ENCODE measurements at places on chromosomes 3 and 15.
A peak's percentile ranks its signal among the peaks of the same experiment; 100 is the strongest.

GRCh38 chr3:111476701-111477100 lies 65.3 kb upstream of the CD96 start:
- DNase-seq = no peak

DNA sequence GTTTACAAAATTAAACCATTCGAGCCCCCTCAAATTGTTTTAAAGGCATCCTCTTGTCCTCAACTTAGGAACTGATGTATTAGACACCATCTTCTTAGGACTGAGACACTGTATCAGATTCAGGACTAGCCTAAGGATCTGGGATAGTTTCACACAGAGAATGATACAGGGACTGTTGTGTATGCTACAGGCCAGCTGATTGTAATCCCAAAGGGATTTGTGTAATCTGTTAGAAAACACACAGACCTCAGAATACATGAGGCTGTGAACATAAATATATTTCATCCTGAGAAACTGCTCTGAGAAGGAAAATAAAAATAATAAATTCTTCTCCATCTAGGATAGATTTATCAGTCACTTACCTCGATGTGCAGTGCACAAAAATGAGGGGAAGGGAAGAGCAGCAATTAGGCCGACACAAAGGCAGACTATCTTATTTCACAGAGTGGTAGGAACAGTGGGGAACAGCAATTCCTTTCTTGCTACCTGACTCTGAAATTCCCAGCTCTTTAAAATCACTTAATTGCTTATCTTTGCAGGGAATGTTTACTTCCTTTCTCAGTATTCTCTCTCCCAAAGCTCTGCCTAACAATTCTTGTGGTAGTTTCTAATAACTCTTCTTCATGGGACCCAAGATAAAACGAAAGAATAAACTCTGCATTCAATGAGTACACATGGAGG lies 322.5 kb downstream of the MAGI1 start:
- DNase-seq = no peak

- no peak for DNase-seq
Observed at GRCh38 chr3:188365184-188365583, 211.2 kb downstream of the LPP start.

- DNase-seq = no peak
Observed at GRCh38 chr3:172272698-172273097, 175.6 kb downstream of the GHSR start.

GRCh38 chr3:162441716-162442115 lies 945.1 kb downstream of the OTOL1 start:
- no peak for DNase-seq

- no peak for DNase-seq
Observed at GRCh38 chr3:176971613-176972174, 225.6 kb downstream of the TBL1XR1 start.

GRCh38 chr15:77001351-77001750 lies 6.4 kb downstream of the PSTPIP1 start:
- DNase-seq = no peak

DNA sequence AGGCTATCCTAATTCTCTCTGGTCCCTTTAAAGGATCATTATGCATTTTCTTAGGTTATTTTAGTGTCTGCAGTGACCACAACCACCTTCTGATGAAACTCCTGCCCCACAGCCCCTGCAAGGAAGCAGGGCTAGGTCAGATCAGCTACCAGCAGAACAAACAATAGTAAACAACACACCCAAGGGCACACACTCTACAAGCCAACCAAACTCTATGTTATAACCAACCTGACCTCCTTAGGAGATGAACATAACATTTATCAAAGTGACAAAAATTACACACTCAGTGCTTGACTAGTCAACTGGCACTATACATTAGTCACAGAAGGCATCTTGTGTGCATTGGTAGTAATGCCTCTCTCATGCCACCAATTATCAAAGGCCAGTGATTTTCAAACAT lies 17.3 kb downstream of the DENND6A start:
- no peak for DNase-seq

DNA sequence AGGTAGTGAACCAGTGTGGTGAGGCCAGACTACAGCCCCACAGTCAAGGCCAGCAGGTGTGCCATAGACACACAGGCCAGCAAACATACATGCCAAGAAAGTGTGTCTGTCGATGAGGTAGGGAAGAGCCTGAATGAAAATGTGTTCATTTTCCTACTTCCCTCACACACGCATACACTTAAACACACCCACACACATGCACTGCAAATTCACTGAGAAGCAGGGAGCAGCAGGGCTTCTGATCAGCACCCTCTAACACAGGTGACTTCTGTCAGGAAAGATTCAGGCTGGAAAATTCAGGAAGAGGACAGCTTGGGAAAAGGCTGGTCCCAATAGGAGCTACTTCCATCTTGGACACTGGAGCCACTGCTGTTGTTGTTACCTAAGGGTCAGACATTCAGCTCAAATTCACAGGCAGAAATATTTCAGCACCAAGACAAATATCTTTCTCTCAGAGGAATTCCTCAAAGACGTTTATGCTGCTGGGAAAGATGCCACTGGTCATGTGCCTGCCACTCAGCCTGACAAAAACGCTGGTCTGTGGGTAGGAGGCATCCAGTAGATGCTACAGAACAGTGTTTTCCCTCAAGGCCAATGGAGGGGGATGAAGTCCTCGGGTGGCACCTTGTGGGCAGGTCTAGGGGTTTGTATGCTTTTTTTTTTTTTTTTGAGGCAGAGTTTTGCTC lies 40.9 kb upstream of the LARS2 start:
- no peak for DNase-seq

- no peak for DNase-seq
Observed at GRCh38 chr15:22981051-22981840, 1.1 kb upstream of the CYFIP1 start.

DNA sequence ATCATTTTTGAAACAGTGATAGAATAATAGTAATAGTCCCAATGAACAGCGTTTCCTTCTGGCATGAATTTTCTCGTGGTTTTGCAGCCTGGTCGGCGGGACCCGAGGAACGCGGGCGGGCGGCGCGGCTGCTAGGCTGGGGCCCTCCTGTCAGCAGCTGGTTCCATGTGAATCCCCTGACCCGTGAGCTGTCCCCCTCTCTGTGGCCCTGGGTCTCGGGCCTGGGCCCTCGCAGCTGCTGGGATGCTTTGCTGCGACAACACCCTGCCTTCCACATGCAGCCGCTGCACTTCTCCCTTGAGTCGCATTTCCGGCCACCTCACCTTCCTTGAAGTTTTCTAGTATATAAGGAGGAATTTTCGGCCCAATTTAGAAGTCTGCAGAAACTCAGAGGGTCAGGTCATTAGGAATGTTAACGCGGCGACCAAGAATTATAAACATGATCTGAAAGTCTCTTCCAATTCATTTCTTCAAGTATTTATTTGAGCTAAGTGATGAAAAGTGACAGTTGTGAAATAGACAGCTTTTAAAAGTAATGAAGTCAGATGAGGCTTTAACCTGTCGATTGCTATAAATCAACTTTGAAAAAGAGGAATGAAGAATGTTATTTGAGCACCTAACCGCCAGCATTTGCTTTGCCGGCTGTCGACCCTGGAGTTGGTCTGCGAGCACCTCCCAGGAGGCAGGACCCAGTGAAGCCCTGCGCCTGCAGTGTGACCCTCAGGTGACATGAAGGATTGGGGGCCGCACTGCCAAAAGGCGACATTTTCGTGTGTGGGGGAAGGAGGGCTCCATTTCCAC lies 27.7 kb downstream of the NR2F2 start:
- no peak for DNase-seq

DNA sequence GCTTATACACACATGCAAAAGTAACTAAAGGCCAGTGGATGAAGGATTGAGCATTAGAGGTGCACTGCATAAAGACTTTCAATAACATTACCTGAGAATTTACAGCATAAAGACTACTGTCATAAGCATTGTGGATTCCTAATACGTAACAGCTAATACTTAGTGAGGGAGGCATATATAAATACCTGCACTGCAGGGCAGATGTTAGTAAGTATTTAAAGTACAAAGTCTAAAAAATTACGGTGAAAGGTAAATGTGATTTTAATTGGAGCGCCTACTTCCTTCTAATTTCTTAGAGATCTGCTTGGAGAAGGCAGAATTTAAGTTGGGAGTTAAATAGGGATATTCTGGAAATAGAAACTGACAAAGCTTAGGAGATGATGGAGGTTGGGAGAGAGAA lies 25.4 kb upstream of the TRPM7 start:
- no peak for DNase-seq

DNA sequence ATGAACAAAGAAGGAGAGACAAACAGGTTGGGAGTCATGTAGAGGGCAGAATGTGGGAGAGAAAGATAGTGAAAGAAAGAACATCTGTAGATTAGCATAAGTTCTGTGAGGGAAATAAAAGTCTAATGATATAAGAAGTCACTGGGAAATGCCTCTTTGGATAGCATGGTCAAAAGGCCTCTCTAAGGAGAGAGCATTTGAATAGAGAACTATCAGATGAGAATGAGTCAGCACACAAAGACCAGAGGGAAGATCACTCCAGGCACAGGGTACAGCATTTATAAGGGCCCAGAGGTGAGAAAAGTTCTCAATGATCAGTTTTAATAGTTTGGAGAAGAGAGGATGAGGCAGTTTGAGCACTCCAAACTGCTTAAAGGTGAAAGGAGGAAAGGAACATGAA lies 7.9 kb upstream of the CPNE4 start:
- no peak for DNase-seq

DNA sequence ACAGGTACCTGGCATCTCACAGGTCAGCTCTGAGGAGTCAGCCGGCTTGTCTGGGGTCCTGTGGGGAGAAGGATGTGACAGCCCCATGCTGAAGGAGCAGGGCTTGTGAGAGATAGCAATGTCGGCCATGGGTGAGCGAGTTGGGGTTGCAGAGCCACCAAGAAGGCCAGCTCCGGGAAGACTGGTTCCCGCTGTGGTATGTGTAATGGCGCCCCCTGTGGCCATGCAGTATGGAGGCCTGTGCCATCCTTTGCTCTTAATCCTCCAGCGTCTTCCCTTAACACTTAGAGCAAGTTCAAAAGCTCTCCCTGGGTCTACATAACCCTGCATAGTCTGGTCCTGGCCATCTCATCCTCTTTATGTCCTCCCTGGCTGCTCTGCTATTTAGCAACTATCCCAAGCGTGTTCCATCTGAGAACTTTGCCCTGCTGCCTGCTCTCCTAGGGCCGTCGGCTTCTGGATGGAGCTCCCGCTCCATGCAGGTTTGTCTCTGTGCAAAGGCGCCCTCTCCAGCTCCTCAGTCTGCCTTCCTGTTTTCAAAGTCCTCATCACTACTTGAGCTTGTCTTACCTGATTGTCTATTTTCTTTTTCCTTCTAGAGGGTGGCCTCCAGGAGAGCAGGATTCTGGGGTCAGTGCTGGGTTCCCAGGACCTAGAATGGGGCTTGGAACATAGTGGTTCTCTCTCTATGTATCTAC lies 40.8 kb upstream of the IQCF6 start:
- peak; percentile 87 for DNase-seq

GRCh38 chr15:65248511-65249255 lies 37.4 kb upstream of the CILP start:
- DNase-seq = no peak

- no peak for DNase-seq
Observed at GRCh38 chr3:139304383-139304782, 39.4 kb upstream of the MRPS22 start.

GRCh38 chr15:89459271-89460038 lies 36.9 kb downstream of the RHCG start:
- DNase-seq = no peak

DNA sequence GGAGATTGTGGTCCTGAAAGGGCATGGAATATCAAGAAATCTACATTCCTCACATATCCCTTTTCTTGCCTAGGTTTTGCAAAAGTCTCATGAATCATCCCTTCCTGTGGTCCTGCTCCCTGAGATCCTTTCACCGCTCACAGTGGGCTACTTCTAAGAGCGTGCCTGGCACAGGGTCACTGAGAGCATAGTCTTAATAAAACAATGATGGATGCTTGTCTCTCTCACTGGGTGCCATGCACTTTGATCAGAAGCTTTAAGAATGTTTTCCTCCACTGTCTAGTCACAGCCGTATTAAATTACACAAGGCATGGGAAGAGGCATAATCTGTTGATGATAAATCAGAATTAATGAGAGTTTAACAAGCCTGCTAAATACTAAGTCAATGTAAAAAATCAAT lies 269.7 kb upstream of the ATP10A start:
- DNase-seq = peak; percentile 50

GRCh38 chr3:98454929-98455328 lies 8.1 kb upstream of the OR5K1 start:
- DNase-seq = no peak

- no peak for DNase-seq
Observed at GRCh38 chr3:23071296-23071695, 131.8 kb upstream of the UBE2E2 start.

DNA sequence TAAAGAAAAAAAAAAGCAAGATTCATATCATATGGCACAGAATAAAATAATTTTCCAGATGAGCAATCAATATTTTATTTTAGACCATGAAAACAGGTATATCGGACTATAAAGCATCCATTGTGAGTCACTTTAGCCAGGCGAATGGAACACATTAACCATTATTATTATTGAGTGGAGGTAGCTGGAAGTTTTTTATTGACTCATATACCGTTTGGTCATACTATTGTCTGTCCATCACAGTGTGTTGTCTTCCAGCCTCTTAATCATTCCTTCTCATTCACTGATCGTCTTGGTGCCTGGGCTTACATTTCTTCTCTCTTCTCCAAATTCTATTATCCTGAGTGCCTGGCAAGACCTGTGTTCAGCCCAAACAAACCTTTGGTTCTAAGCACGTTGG lies 634.8 kb downstream of the MECOM start:
- no peak for DNase-seq

- DNase-seq = no peak
Observed at GRCh38 chr3:107685383-107685782, 162.6 kb downstream of the BBX start.

GRCh38 chr3:51605938-51606337 lies 65.1 kb upstream of the TEX264 start:
- no peak for DNase-seq

DNA sequence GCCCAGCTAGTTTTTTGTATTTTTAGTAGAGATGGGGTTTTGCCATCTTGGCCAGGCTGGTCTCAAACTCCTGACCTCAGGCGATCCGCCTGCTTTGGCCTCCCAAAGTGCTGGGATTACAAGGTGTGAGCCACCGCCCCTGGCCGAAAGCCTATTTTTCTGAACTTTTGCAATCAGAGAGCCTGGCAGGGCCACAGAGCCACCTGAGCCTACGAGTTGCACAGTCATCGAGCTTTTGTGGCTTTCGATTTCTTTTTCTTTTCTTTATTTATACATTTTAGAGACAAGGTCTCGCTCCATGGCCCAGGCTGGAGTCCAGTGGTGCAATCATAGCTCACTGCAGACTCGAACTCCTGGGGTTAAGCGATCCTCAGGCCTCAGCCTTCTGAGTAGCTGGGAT lies 140.4 kb downstream of the NSMCE3 start:
- no peak for DNase-seq

GRCh38 chr3:12302564-12302963 lies 13.7 kb downstream of the PPARG start:
- no peak for DNase-seq

GRCh38 chr15:80503319-80503952 lies 99.3 kb downstream of the ARNT2 start:
- DNase-seq = peak; percentile 91

- DNase-seq = no peak
Observed at GRCh38 chr3:81218023-81218422, 543.4 kb downstream of the GBE1 start.

GRCh38 chr3:138362538-138362937 lies 14.2 kb downstream of the MRAS start:
- DNase-seq = no peak

Measured in esophagus muscularis mucosa (tissue), 4 donors.